IPS DF 6.9 (cell line): ENCODE measurements at places on chromosomes 2 and 18.
A peak's percentile ranks its signal among the peaks of the same experiment; 100 is the strongest.

DNA sequence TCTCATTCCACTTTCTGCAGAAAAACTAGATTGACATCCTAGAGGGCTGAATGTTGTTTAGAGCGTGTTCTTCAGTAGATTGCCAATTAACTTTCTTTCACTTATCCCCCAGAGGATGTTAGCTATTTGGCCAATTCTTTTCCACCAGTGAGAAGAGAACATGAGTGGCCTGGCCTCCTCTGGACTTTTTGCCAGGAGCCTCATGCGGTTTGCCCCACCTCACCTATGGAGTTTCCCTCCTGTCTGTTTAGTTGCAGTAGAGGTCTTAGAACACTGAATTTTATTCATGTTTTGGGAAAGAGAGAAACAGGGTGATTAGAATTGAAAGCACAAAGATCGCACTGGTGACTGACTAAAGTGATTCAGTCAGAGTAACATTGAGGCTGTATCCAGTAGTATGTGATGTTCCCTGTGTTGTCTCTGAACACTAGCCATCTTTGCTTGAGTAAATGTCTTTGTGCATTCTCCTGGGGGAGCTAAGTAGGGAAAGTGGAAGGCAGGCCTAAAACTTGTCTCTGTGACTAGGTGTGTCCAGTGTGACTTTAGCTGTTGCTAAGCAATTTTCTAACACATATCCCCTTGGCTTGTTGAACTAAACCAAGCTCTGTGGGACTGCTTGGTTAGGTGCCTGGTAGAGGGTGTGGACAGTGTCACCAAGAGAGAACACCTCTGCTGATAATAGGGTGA, 34.0 kb downstream of the UGP2 start:
- no peak for DNase-seq

GRCh38 chr18:48833701-48834412, 116.9 kb downstream of the SMAD7 start:
- no peak for DNase-seq

DNA sequence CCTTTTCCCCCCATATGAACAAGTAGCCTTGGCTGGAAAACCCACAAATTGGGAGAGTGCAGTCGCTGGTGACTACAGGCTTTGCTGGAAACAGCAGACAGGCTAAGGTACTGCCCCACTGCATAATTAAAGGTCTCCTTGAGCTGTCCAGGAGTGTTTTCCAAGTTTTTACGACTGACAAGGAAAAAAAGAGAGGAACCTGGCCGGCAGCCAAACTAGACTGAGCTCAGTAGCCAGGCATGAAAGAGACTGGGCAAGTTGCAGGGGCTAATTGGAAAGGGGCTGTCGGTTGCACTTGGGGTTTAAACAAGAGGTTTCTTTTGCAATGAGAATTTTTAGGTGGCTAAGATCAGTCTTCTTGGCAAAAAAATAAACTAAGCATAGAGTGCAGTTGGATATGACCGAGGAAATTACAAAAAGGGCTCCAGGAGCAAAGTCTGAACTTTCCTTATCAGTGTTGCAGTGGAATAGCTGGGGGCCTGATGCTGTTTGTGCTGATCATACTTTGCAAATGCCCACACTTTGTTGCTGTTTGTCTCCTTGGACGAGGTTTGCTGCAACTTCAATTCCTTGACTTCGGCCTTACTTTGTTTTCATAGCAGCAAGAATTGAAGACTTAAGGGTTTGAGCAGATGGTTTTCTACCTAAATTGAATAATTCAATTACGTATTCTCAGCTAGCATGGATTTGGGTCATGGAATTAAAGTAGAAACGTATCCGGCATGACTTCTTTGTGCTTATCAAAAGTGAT, 2.1 kb downstream of the GULP1 start:
- DNase-seq = no peak

DNA sequence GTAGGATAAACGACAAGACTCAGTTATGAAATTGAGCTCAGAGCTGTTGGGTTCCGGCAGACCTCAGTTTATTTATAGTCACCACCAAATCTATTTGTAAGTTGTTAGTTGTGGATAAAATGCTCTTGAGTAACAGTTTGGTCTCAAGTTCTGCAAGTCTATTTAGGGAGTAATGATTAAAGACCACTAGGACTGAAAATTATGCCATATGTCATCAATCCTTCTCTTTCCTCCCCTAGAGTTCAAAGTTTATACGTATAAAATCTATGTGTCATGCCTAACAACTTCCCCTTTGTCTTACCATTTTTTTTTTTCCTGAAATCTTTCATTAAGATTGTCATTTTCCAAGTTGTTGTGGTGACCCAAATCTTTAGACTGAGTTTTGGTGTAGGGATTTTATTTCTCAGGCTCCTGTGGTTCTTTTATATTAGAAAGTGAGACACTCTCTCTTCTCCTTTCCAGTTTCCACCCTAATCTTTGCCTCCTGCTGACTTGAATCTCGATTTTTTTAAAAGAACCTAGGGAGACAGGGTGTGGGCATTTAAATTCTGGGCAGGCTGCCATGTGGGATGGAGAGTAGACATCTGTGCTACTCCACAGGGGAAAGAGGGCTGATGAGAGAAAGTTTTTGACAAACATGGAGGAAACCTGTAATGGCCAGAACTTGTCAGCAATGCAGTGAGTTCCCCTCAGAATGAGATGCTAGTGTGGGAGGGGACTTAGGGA, 51.0 kb downstream of the LAMA3 start:
- DNase-seq = no peak

- no peak for DNase-seq
Observed at GRCh38 chr2:9003366-9003615, 193 bp downstream of the MBOAT2 start.

DNA sequence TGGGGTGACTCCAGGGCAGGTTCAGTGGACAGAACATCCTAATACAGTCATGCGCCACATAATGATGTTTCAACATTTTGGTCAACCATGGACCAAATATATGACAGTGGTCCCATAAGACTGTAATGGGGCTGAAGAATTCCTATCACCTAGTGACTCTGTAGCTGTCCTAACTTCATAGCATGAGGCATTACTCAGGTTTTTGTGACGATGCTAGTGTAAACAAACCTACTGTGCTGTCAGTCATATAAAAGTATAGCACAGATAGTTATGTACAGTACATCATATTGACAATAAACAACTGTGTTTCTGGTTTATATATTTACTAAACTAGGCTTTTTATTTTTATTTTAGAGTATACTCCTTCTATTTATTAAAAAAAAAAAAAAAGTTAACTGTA, 87.1 kb downstream of the CACNB4 start:
- no peak for DNase-seq

- no peak for DNase-seq
Observed at GRCh38 chr2:48965204-48965603, 189.1 kb downstream of the FSHR start.

DNA sequence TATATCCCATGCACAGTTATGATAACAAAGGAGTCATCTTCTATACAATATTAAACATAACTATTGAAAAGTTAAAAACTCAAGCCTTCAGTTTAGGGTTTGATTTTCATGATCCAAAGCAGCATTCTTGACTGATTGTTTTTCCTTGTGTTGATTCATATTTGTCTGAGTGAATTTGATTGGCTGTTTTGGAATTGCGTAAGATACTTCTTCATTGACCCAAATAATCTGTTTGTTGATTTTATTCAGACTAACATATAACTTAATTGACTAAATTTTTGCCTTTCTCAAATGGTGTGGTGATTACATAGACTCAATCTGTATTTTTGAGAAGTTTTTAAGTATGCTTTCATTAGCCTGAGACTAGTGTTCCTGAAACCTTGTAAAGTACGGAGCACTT, 305.7 kb upstream of the TNP1 start:
- DNase-seq = no peak

GRCh38 chr2:20222769-20223406, 2.0 kb downstream of the SDC1 start:
- no peak for DNase-seq

DNA sequence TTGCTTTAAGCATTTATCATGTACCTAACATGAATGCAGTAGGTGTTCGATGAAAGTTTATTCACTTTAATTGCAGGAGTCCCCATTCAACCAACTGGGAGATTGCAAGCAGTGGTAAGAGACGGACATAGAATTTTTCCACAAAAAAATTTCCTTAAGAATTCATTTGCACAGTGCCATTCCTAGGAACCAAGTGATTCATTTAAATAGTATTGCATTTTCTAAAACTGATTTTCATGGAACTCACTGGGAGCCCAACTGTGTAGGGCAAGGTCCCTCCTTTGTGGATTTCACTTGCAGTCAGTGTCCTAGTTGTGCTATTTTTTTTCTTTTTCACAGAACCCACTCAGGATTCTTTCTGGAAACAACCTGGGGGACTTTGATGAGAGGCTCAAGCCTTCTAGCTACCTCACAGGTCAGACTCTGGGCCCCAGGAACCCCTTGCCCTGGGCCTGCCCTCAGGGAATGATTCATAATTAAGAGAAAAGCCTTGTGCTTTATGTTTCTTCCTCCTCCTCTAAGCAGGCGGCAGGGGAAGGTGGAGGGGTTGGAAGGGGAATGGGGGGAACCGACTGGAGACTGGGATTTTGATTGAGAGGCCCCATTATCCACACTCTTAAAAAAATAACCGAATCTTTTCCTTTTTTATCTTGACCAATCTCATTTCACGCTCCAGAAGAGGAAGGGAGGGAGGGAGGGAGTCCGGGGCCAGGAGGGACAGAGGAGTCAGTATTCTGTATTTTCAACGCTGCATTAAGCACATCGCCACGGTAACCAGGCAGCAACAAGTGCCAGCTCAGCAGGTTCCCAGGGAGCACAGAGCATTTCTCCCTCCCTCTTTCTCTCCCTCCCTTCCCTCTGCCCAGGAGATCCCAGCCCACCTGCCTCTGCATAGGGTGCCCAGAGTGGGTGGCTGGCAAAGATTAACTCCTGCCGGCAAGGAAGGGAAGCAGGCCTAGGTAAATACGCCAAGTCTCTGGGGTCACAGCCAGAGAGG, 51.8 kb downstream of the PSD4 start:
- no peak for DNase-seq

- DNase-seq = peak; percentile 95
Observed at GRCh38 chr2:70141212-70141901, 49.5 kb downstream of the C2orf42 start.
